Pons (tissue), 1 donor: ENCODE measurements at places on chromosomes 2 and 18.

GRCh38 chr2:105329197-105329554 lies 359 bp downstream of the TGFBRAP1 start:
- DNase-seq: no peak

DNA sequence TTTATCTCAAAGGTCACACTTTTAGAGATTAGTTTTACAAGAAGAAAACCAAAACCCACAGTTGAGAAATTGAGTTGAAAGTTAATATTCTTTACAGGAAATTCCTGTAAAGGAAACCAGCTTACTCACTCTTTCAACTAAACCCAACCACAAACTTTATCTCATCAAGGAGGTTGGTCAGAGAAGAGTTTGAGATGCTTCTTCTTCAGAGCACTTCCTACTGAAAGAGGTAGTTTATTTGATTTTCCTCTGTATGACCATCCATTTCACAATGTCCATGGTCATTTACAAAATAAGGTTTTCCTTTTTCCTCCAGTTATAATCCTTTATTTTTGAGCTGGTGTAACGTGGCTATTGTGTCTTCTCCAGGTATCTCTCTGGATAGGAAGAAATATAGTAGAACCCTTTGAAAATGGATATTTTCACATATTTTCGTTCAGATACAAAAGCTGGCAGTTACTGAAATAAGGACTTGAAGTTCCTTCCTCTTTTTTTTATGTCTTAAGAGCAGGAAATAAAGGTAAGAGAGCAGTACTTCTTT lies 4.5 kb upstream of the IL18RAP start:
- DNase-seq: no peak

DNA sequence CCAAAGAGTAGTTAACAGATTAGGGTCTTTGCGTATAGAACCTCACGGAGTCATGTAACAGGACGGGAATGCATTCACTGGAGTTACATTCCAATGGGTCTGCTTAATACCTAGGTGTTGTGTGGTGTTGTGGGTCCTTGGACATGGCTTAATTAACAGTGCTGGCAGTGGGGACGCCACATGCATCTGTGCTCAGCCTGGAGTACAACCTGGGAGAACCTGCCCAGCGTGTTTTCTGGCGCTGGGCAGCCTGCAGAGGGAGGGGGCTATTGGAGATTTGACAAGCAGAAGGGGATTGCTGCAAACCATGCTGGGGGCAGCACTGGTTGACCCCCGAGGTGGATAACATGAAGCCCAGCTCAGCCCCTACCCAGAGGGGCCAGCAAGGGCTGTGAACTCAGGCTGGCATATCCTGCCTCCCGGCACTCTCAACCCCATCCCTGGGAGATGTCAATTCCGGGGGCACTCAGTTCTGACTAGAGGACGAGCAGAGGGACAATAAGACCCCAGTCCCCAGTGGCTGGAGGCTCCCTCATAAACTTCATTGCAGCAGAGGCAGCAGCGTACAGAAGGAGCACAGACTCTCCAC lies 29.3 kb upstream of the COPS8 start:
- no peak for DNase-seq

GRCh38 chr2:206642075-206643025 lies at the start of gene FAM237A:
Gene FAM237A (plus strand): TSS chr2:206642487. CDS start chr2:206644237, 1,750 bp downstream.
- DNase-seq: no peak

- DNase-seq: peak; percentile 21
Observed at GRCh38 chr18:34632321-34632720, 77.8 kb upstream of the DTNA start.

DNA sequence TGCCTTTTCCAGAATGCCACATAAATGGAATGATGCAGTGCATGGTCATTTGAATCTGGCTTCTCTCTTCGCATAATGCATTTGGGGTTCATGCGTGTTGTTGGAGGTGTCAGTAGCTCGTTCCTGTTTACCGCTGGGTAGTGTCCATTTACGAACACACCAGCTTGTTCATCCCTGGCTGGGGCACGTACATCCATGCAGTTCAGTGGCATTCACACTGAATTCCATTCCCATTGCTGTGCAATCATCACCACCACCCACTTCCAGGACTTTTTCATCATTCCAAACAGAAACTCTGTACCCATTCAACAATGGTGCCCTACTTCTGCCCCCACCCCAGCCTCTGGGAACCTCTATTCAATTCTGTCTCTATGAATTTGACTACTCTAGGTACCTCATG lies 14.7 kb upstream of the CIDEA start:
- no peak for DNase-seq

- no peak for DNase-seq
Observed at GRCh38 chr2:85019121-85019520, 48.2 kb downstream of the KCMF1 start.

- no peak for DNase-seq
Observed at GRCh38 chr2:222796413-222797103, 64.3 kb upstream of the ACSL3 start.

GRCh38 chr2:222261504-222261903 lies 37.3 kb downstream of the PAX3 start:
- DNase-seq: no peak

GRCh38 chr2:55887351-55887750 lies 36.2 kb downstream of the EFEMP1 start:
- peak; percentile 17 for DNase-seq

- DNase-seq: no peak
Observed at GRCh38 chr18:9726936-9727335, 18.8 kb downstream of the RAB31 start.

DNA sequence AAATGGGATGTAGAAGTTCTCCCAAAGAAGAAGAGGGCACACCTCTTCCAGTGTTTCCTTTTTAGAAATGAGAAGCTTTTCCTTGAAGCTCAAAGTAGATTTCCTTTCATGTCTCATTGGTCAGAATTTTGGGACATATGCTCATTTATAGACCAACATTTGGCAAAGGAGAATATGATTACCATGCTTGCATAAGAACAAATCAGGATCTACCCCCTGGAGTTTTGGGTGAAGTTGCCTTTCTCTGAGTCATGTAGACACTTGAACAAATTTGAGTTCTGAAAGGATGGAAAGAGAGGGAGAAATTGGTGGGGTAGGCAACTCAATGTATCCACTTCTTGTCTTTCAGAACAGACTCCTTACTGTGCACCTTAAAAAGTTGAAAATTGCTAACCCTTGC lies 409.0 kb downstream of the SLC4A3 start:
- DNase-seq: no peak

GRCh38 chr2:53987336-53987921 lies 16.6 kb upstream of the PSME4 start:
- DNase-seq: no peak

- no peak for DNase-seq
Observed at GRCh38 chr2:73564986-73565385, 77.2 kb downstream of the NAT8 start.

DNA sequence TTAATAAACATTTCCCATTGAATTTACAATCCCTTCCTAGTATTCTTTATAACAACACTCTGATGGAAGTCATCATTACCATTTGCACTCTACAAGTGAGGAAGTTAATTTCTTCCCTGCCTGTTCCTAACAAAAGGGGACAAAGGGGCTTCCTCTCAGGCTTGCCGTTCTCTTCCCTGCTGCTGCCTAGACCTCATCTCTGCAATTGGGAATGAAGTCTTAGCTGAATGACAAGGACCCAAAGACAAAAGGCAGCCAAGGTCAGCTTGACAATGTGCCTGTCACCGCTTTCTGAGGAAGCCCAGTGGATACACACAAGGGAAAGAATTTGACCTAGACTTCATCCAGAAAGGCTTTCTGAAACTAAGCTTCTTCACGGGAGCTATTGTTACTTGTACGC lies 416.4 kb downstream of the CMPK2 start:
- no peak for DNase-seq

- DNase-seq: no peak
Observed at GRCh38 chr18:23994361-23994902, 20.1 kb upstream of the TTC39C start.

- no peak for DNase-seq
Observed at GRCh38 chr2:157822993-157823392, 53.1 kb downstream of the ACVR1 start.

GRCh38 chr2:162118166-162119031 lies 33.6 kb downstream of the GCG start:
- DNase-seq: peak; percentile 46

DNA sequence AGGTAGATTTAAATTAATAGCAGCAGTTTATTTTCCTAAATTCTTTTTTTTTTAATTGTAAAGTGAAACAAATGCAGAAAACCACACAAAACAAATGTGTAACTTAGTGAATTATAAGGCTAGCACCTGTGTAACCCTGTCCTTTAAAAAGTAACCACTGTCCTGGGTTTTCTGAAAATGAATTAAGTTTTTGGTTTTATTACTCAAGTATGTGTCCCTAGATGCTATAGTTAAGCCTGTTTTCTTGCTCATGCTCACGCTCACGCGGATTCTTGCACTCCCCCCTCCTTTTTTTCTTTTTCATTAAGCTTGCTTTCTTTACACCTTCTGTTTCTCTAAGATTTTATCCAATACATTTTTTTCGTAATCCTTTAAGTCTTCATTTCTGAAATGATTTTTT lies 207.7 kb upstream of the STON1 start:
- DNase-seq: no peak

- no peak for DNase-seq
Observed at GRCh38 chr2:110741491-110741980, 9.2 kb downstream of the ACOXL start.

DNA sequence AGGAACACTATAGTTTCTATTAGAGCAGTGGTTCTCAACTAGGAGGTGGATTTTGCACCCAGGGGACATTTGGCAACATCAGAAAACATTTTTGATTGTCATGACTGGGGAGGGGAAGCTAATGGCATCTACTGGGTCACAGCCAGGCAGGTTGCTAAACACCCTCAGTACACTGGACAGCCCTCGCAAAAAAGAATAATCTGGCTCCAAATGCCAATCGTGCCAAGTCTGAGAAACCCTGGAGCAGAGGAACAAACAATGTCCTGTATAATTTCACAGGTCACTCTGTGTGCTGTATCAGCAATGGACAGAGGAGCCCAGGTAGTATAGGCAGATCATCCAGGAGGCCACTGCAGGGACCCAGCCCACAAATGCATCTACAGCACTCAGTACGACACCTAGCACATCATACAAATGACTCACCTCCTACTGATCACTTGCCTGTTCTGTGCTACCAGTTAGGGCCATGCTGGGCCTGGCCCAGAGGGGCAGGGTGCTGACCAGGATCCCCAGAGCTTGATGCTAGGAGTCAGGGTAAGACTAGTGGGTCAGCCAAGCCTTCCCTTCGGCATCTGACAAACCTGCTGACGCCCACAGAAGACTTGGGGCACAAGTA lies 37.6 kb downstream of the SFXN5 start:
- no peak for DNase-seq

GRCh38 chr2:183495079-183495478 lies 370.8 kb downstream of the NUP35 start:
- no peak for DNase-seq

- peak; percentile 48 for DNase-seq
Observed at GRCh38 chr2:230226051-230226551, 565 bp downstream of the SP140 start.

- no peak for DNase-seq
Observed at GRCh38 chr2:217940261-217941220, 62.3 kb downstream of the TNS1 start.

DNA sequence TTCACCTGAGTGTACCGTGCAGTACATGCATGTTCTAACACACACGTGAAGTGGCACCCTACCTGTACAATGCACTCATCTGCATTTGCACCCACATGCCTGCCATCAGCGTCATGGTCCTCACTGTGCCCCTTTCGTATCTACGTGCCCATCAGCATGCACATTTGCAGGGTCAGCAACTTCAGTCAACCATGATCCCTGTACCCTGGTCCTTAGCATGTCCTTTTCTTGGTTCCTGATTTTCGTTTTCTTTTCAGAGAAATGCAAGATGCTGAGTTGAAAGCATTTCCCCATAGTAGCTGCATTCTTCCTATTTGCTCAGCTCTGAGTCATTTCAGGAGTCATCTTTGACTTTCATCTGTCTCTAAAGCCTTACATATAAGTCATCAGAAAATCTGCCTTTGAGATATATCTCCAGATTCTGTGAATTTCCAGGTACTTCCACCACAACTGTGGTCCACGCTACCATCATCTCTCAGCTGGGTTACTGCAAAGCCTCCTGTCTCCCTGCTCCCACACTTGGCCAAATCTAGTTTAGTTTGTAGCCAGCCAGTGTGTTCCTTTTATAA lies 14.7 kb upstream of the PUM2 start:
- DNase-seq: no peak

DNA sequence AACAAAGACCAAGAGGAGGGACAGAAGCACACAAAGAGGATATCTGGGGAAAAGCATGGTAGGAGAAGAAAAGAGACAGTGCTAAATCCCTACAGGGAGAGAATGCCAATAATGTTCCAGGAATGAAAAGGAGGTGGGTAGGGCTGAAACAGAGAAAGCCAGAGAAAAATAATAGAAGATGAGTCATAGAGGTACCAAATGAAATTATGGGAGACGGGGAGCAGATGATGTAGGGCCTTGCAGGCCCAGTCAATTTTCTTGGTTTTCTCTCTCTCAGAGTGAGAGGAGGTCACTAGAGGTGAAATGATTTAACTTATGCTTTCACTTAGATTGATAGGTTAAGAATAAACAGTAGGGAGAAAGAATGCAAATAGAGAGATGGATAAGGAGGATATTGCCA lies 61.5 kb downstream of the RPRM start:
- DNase-seq: no peak

- DNase-seq: no peak
Observed at GRCh38 chr2:37350034-37350433, 5.6 kb downstream of the QPCT start.

GRCh38 chr2:105627534-105627933 lies 117.2 kb upstream of the NCK2 start:
- DNase-seq: peak; percentile 62

DNA sequence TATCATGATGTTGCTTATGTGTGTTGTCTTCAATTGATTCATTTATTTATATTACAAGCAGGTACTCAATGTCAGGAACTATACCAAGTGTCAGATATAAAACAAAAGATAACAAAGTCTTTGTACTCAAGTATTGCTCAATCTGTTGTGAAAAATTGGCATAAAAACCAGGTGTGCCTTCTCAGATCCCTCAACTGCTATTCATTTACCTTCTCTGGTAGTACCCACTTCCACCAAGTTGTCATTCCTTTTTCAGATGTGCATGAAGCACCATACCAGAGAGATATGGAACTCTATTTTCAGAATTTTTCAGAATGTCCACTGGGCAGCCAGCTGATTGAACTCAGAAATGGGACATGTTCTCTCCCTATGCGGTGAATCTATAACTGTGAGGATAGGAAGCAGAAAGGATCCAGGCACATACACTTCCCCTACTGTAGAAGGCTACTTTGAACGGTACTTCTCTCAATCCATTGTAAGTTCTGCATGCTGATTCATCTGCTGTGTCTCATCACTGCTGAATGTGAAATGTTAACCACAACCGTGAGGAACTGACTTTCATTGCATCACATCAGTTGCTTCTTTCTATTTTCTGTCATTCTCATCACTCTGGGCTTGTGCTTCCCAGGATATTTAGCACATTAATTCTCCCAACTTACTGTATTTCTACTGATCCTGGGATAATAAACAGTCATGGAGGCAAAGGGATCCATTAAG lies 1621.3 kb downstream of the SUCLG1 start:
- no peak for DNase-seq

GRCh38 chr2:229090225-229090624 lies 180.9 kb downstream of the PID1 start:
- DNase-seq: no peak
